ENCODE measurements at places on chromosomes 16 and 17.

DNA sequence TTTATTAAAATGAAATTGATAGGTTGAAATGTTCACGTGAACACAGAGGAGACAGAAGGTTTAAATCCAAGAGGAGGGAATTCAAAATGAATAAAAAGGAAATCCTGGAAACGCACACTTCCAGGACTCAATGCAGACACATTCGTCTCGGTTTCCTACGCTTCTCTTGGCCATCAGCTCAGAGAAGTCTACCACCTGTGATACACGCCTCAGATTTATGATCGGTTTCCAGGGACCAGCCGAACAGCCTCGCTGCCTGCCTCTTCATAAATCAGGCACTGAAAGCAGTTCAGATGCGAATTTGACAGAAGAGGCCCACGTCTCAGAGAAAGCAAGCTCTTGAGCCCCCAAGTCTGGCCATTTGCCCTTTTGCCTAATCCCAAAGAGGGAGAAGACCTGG lies 125.5 kb upstream of the IRX3 start:
- DNase-seq: no peak

DNA sequence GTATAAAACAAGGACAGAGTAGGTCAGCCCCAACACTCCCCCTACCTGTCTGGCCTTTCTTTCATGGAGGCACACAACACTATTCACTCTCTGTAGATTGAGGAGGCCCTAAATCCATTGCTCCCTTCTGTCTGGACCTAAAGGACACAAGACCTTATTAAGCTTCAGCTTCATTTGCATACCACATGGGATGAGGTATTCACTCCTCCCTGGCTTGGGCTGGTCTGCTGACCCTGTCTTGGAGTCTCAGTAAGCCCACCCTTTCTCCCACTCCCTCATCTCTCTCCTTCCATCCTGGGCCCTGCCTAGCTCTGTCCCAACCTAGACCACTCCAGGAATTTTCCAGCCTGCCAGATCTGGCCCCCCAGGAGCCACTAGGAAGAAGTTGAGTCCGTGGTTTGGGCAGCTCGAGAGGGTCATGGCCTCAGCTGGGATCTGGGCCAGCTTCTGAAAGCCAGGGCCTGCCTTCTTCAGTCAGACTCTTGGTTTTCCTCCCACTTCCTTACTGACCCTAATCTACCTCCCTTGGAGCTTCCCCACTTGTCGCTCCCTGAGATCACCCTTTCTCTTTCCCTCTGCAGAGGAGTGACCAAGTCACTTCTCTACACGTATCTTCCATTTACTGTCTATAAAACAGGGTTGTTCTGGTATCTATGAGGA lies 6.5 kb upstream of the LLGL1 start:
- no peak for DNase-seq

DNA sequence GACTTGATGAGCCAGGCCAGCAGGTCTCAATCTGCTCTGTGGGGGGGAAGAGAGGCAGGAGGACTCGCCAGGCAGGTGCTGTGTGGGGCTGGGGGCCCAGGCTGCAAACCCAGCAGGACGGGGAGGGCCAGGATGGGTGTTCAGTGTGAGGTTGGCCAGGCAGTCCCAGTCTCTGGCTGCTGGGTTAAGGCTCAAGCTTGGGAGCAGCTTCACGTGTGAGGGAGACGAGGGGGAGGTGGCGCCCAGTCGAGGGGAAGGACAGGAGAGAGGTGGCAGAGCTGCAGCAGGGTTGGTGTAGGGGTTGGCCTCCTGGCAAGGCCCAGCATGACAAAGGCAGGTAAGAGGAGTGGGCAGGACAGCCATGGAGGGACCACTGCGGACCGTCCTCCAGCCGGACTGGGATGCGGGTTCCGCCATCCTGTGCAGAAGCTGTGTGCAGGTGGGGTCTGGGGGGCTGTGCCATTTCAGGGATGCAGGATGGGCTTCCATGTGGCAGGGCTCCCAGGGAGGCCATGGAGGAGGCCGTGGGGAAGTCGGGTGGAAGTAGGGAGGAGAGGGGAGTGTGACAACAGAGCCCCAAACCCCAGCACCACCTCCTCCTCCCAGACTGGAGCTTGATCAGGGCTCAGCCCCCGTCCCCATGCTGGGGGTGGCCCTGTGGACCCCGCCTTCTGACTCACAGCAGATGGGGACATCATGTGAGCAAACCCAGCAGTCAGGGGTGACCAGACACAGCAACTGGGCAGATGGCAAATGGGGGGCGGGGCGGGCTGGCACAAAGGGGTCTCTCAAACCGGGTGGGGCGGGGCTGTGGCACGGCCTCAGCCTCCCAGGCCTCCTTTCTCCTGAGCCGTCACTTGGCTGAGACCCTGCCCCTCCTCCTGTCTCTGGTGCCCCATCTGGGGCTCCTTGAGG lies 2.8 kb downstream of the ADGRG1 start:
- no peak for DNase-seq

DNA sequence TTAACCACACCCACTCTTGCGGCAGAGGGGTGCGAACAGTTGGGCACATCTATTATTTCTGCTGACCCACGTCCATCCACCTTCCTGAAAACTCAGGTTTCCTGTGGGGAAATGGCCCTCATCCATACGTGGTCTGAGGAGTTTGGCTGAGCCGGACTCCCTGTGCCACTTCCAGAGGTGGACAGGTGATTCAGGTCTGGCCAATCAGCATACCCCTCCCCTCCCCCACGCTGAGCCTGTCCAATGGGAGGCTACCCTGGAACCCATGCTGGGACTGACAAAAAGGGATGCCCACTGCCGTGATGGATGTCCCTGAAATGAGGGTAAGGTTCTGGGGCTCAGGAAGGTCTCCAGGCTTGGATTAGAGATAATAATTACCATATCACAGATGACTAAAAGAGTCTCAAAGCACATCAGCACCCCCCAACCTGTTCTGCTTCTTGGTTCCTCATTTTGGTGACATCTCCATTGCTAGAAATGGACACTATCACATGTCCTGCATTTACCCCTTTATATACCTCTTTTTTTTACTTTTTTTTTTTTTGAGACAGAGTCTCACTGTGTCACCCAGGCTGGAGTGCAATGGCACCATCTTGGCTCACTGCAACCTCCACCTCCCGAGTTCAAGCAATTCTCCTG lies 5.3 kb upstream of the MAPK7 start:
- no peak for DNase-seq

DNA sequence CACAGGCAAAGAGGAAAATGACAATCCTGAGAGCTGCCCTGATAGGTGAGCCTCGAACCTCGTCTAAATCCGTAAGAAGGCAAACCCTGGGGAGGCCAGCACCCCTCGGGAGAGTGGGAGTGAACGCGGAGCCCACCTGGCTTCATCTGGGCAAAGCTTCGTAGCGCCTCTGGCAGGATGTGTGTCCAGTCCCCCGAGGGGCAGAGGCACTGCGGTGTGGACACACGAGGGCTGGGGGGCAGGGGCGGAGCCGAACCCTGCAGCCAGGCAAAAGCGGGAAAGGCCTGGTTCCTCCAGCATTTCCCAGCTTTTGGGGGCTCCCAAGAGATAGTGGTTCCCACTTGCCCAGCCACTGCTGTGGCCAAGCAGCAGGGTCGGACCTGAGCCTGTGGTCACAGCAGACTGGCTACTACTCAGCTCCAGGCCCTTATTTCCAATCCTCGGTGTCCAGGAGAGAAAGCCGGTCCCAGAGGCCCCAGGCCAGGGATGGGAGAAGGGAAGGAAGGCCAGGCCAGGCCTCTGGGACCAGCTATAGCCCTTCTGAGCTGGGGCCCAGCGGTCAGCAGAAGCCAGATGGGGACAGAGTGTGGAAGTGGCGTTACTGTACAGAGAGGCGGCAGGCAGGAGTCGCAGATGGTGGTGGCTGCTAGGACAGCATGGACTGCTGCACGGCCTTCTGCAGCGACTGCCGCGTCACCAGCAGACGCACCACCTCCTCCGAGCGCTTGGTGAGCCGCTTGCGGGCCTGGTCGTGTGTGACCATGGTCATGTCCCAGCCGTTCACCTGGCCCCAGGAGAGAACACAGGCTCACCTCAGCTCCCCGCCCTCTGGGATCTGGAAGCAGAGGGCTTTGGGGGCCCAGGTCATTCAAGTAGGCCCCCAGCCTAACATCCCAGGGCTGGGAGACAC lies 5.0 kb downstream of the TAX1BP3 start:
- no peak for DNase-seq

DNA sequence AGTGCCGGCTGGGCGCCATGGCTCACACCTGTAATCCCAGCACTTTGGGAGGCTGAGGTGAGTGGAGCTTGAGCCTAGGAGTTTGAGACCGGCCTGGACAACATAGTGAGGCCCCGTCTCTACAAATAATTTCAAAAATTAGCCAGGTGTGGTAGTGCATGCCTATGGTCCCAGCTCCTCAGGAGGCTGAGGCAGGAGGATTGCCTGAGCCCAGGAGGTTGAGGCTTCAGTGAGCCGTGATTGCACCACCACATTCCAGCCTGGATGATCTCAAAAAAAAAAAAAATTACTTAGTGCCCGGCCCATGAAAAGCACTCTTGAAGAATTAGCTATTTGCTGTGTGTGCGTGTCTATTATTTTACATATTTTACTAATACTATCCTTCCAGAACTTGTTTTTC lies 9.6 kb downstream of the GPRC5C start:
- no peak for DNase-seq

DNA sequence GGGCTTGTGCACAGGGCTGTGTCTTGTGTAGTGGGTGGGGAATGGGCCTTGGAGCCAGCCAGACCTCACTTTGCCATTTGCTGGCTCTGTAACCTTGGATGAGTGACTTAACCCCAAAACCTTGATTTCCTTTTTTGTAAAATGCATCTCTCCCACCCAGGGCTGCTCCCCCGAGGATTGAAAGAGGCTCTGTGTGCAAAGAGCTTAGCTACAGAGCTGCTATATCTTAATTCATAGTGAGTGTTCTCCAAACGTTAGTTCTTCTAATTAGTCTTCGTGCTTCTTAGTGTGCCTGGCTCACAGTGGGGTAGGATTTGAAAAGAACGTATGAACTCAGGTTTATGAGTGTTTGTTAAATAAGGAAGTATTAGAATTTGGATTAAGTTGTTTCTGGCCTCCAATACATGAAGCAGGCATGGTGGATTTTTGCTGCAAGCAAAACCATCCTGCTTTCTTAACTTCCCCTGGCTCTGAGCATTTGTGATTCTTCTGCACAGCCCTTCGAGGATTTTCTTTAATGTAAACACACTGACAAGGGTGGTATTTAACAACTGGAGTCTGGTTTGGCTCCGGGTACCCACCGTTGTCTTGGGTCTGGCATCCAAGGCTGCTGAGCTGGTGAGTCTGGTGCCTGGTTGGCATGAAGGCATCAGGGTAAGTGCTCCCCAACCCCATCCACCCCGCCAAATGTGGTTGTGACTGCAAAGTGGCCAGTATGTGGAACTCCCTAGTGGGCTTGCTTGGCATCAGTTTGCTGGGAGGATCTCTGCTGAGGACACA lies 29.7 kb downstream of the KSR1 start:
- DNase-seq: no peak

DNA sequence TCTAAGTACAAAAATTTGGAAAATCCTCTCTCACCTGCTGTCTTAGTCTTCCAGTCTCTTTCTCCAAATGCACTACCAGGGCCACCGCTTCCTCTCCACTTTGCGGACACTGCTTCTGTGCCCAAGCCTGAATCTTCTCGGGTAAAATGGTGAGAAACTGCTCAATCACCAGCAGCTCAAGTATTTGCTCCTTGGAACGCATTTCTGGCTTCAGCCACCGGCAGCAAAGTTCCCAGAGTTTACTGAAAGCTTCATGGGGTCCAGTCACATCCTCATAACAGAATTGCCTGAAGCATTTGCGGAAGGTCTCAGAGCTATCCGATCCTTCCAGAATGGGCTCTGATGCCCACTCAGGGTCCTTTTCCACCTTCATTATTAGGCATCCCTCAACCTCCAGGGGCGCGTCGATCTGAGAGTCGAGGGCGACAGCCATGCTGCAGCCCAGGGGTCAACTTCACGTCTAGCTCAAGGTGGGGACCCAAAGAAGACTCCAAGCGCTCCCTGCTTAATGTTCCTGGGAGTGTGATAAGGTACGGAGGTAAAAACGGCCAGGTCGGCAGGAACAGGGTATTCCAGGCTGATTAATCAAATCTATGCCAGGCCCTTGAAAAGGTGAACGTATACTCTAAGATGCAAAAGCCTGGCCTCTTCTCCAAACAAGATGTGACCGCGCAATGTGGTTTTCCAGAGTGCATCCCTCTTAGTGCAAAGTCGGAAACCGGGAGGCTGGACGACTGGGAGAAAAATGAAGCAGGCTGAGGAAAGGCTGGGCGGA lies 763 bp downstream of the ZKSCAN2 start:
- DNase-seq: no peak

GRCh38 chr16:51553314-51553713 lies 402.2 kb upstream of the SALL1 start:
- DNase-seq: no peak

DNA sequence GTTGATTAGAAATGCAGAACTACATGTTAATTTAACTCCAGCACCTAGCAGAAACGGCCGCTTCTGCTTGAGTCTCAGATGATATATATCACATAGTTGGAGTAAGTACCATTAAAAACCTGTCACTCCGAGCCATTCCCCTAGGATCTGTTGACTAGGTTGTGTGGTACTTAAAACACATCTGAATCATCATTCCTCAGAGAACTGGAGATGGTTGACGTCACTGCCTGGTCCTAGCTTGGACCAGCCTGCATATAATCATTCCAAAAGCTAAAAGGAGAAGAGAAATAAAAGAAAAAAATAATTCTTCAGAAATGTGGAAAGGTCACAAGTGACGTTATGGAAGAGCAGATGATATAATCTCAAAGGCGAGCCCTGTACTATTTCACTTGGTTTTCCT lies 31.3 kb upstream of the RASL10B start:
- DNase-seq: no peak

DNA sequence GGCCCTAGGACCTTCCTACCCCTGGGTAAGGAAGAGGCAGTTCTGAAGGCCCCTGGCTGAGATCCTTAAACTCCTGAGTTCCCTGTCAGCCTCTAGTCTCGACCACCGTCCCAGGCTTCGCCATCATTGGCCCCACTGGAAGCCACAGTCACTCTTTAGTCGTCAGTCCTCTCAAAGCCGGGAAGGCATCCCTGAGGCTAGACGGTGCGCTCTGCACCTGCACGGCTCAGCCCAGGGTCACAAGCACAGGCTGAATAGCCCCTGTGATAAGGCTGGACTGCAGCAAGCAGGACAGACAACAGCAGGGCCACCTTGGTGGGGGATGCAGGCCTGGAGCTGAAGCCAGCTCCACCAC lies 3.3 kb upstream of the HEXIM1 start:
- DNase-seq: no peak

- DNase-seq: no peak
Measured at GRCh38 chr17:9859781-9860180, 34.1 kb downstream of the GLP2R start.

DNA sequence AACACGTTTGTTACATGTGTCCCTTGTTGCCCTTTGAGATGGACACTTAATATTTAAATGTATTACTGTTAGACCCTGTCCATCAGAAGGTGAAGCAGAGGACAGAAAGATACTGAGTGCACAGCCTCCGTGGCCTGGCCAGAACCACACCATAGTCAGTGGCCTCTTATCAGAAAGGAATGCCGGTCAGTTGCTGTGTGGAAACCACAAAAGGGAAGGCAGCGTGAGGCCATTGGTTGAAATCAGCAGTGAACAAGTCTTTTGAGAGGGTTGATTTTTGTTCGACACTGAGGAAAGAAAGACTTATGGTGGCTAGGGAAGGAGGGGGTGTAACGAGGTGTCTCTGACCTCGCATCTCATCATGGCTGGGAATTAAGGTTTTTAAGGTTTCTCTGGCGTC lies 85.4 kb upstream of the CLEC18A start:
- DNase-seq: no peak

GRCh38 chr17:9684955-9685621 lies 39.8 kb downstream of the USP43 start:
- no peak for DNase-seq
